ENCODE measurements at places on chromosomes 3 and 15. TPM values are rescaled to one million over a fixed set of nuclear protein-coding genes. Genes with fewer than 3 reads are reported as not detected.
A peak's percentile ranks its signal among the peaks of the same experiment; 100 is the strongest.

DNA sequence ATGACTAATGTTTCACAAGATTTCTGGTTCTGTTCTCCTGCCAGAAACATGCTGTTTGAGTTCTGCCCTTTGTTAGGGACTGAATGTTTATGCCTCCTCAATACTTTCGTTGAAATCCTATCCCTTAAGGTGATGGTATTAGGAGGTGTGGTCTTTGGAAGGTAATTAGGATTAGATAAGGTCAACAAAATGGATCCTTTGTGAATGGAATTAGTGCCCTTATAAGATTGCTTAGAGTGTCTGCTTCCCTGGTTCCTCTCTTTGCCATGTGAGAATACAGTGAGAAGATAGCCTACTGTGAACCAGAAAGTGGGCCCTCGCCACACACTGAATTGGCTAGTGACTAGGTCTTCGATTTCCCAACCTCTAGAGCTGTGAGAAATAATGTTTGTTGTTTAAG lies 621.4 kb upstream of the ALCAM start:
- no peak for DNase-seq

GRCh38 chr15:91939403-91939831 lies 85.9 kb downstream of the SLCO3A1 start:
- no peak for DNase-seq

DNA sequence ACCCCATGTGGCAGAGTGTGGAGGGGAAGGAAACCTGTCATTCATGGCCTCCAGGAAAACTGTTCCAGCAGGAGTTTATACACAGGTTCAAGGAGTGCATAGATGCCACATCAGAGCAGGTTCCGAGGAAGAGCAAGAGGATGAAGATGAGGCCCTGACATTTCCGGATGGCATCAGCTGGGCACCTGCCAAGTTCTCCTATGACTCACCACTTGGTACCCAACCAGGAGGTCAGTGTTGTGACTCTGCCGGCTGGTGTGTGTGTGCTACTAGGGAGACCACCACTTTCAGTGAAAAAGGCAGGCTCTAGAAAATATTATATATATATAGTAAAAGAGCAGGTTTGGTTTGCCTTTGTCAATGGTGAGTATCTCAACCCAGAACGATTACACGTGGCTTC lies 69.3 kb downstream of the NTRK3 start:
- no peak for DNase-seq

- DNase-seq = no peak
Observed at GRCh38 chr3:17935222-17935621, 192.8 kb upstream of the TBC1D5 start.

DNA sequence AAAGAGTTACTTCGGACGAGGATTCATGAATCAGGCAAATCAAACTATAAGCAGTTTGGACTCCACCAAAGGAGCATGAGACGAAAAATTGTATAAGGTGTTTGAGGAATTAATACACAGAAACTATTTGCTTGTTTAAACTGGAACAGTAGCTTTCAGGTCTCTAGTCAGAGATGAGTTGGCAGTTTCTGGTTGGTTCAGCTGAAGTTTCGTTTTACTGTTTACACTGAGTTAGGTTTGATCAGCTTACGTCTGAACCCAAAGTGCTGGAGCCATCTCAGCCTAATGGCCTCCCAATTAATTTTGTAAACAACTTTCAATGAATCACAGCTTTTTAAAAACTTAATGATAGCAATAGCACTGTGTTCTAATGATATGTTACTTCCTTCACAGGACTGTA lies 703.7 kb downstream of the NLGN1 start:
- DNase-seq = no peak

DNA sequence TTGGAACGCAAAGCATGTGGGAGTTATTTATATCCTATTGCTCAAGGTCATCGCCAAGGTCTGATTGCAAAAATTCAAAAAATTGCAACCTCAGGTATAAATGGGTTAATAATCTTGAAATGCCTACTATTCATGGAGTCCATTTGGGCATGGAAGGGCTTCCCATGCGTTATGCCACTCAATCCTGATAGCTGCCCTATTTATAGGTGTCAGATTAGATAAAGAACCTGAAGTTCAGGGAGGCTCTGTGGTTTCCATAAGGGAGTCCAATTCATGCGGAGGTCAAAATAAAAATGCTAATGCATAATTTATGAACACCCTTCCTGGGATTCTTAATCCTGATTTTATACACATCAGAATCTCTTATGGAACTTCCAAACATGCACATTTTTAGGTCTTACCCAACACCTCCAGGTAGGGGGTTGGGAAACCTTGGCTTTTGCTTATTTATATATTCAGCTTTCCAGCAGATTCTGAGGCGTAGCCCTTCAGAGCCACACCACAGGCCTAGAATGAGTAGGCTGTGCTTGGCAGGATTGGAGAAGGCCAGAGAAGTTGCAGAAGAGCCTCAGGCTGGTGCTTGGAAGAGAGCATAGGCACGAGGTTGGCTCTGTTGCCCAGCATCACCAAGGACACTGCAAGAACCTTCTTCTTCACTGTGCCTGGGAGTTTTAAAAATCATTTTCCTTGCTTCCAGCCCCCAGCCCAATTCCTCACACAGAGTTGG lies 324.4 kb upstream of the CFAP20DC start:
- no peak for DNase-seq

GRCh38 chr3:53813229-53813628 lies 33.0 kb downstream of the CHDH start:
- DNase-seq = no peak

DNA sequence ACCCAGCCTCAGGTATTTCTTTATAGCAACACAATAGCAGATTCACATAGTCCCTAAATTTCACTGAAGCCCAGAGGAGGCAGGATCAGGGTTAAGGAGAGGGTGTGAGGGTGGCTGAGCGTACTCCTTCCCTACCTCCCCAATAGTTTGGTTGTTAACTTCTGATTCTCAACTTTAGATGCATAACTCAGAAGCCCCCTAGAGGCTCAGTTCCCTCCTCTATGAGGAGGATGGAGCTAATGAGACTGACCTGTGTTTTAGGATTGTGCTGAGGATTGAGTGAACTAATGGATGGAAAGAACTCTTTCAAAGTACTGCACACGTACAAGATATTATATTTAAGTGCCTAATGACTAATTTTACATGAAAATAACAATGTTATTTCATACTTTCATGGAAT lies 249.3 kb upstream of the SOX14 start:
- DNase-seq = no peak

DNA sequence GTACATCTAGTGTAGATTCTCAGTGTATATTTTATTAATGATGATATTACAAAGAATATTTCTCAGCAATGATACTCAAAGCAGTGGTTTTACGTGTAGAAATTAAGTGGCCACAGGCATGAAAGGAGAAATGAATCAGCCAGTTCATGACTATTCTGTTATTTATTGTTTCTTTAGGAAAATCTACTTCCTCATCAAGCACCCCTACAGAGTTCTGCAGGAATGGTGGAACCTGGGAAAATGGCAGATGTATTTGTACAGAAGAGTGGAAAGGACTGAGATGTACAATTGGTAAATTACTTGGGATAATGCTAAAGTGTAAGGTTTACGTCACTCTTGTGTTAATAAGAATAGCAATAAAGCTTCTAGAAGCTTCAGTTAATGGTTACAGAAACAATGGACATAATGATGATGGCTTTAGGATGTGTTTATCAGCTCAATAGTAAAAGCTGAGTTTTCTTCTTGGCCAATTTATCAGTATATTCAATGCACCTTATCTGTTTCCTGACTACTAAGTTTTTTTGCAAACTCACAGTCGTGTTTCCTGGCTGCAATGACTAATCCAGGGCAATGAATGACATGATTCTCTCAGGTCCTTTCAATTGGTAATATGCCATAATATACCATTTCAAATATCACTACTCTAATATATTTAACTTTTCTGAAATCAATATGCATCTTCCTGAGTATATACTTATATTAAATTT lies 20.2 kb downstream of the ADGRG7 start:
- peak; percentile 65 for DNase-seq

- DNase-seq = no peak
Observed at GRCh38 chr3:126918355-126918821, 64.5 kb upstream of the PLXNA1 start.

DNA sequence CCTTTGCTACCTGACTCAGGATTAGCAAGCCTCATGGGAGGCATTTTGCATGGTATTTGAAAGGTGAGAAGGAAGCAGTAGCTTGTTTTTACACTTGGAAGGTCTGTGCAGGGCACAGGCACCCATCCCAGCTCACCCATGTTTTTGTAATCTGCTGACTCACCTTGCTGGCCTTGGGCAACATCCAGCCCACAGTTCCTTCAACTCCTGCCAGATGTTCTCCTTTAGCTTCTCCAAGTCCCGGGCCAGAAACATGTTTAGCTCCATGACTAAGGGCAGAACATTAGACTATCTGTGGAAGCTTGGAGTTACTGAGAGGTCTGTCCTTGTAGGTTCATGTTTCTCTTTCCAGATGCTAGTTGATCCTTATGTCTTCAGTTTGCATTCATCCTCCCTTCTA lies 12.4 kb upstream of the ZNF770 start:
- DNase-seq = no peak

- DNase-seq = no peak
Observed at GRCh38 chr3:186320862-186321568, 41.0 kb downstream of the DGKG start.

- no peak for DNase-seq
Observed at GRCh38 chr15:55357774-55358173, 38.8 kb downstream of the PIGB start.

GRCh38 chr3:158094235-158095110 lies 11.7 kb downstream of the SHOX2 start:
- DNase-seq = no peak

GRCh38 chr3:65083240-65083639 lies 395.4 kb upstream of the ADAMTS9 start:
- no peak for DNase-seq

DNA sequence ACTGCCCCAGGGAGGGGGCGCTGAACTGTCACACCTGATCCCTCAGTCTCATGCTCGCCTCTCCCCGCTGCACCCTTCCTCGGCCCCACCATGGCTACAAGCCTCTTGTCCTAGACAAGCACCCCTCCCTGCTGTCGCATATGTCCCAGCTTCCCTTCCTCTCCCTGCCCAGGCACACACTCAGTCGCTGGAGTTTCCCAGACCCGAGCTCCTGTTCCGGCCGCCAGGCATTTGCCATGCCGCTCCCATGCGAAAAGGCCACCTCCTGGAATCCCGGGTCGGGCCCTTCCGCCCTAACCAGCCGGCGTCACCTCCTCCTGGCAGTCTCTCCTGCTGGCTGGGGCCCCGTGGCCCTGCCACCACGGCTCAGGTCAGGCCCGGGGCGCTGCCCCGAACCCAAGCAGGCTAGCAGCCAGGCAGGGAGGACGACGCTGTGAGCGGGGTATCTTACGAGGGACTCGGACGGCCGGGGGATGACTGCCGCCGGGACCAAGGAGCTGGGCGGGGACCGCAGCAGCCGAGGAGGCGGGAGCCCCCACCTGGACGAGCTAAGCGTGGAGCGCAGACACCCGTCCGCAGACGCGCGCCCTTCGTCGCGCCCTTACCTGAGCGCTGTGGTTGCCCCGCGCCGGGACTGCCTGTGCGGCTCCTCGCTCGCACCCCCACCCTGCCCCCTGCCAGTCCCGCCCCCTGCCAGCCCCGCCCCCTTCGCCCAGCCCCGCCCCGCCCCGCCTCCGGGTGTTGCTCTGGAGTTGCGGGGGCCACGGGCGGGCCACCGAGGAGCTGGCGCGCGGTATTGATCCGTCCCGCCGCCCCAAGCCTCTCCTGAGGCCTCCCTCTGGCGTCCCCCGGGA lies at the start of gene ALS2CL:
TSS of gene ALS2CL (minus strand) at position 642 of the 854 bp plus-strand sequence. CDS start 4,239 bp downstream, outside the sequence.
- DNase-seq = no peak

DNA sequence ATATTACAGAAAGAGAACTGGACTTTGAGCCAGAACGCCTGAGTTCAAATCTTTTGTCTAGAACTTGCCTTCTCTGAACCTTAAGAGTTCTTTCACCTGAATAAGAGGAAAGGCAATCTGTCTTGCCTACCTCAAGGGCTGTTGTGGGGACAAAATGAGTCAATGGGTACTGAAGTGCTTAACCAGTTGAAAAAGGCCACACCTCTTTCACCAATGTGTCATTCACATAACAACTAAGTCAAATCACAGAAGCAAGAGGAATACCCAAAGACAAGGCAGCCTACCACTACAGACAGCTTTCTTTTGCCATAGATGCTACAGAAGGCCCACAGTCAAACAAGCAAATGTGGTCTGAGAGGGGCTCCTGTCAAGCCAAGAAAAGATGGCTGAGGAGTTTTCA lies 39.7 kb downstream of the NBEAL2 start:
- DNase-seq = no peak

- no peak for DNase-seq
Observed at GRCh38 chr15:99546441-99547100, 19.2 kb upstream of the MEF2A start.

DNA sequence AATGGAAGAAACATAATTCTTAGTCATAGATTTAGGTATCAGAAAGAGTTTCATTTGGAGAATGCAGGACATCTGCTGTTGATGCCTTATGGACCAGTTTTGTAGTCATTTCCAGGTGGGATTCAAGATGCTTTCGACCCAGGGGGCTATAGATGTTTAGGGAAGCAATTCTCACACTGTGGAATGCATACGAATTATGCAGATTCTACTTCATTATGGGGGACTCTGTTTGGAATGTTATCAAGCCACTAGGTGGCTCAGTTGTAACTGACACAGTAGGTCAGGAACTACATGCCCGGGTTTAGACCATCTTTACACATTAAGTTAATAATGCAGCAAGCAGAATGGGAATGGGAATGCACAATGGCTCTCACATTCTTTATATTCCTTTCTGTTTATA lies 1359.8 kb downstream of the ZPLD1 start:
- DNase-seq = no peak

DNA sequence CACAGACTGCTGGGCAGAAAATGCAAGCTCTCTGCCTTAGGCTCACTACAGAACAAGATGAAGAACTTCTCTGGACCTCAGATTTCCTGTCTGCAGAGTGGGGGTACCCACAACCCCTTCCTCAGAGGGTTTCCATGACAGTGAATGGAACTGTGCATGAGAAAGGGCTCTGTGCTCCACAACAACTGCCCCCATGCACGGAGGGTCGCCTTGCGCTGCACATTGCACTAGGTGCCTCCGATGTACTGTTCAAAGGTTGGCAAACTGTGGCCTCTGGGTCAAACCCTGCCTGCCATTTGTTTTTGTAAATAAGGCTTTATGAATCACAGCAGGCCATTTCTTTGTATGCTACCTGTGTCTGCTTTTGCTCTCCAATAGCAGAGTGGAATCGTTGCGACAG lies 172.0 kb downstream of the RAB11A start:
- no peak for DNase-seq

- DNase-seq = no peak
Observed at GRCh38 chr15:72113347-72114031, 4.5 kb downstream of the MYO9A start.

RAP2B gene
- total RNA-seq = 54.0 TPM

RBM5 gene
- 116 TPM for total RNA-seq

DLL4 gene
- total RNA-seq = 43.9 TPM

DNAH12 gene
- 0.04 TPM for total RNA-seq

LNP1 gene
- 0.99 TPM for total RNA-seq

CYP8B1 gene
- total RNA-seq = not detected

FBXL2 gene
- total RNA-seq = 15.2 TPM

NME9 gene
- not detected for total RNA-seq

GOLGA8R gene
- total RNA-seq = 1.3 TPM

C3orf20 gene
- total RNA-seq = not detected
